Myocyte (in vitro differentiated cells): ENCODE measurements at places on chromosomes 5 and 9. TPM values are rescaled to one million over a fixed set of nuclear protein-coding genes. Genes with fewer than 3 reads are reported as not detected.

The PCDHB14 gene
- total RNA-seq: 6.2 and 6.9 TPM in 2 replicates

The PCDHAC1 gene
- 0.05 and 0.10 TPM in 2 replicates for total RNA-seq

The PCDHGB2 gene
- total RNA-seq: 14.0 and 14.5 TPM in 2 replicates

The CTXN3 gene
- not detected in 2 replicates for total RNA-seq

The RORB gene
- total RNA-seq: not detected in 2 replicates

The PPP3R2 gene
- total RNA-seq: not detected in 2 replicates

The PFN3 gene
- not detected in 2 replicates for total RNA-seq

The NREP gene
- total RNA-seq: 142 and 169 TPM in 2 replicates

The HAVCR1 gene
- total RNA-seq: 0.43 TPM in 1 of 2 replicates, not detected in the other

The TMEM252 gene
- not detected in 2 replicates for total RNA-seq

The EIF4E1B gene
- total RNA-seq: not detected in 2 replicates

The SEMA6A gene
- 0.27 and 0.99 TPM in 2 replicates for total RNA-seq

The SYK gene
- not detected in 2 replicates for total RNA-seq

The NPR3 gene
- 1.0 and 1.1 TPM in 2 replicates for total RNA-seq

The HIGD2A gene
- total RNA-seq: 123 and 125 TPM in 2 replicates
